ENCODE measurements at places on chromosomes 1 and 21.

DNA sequence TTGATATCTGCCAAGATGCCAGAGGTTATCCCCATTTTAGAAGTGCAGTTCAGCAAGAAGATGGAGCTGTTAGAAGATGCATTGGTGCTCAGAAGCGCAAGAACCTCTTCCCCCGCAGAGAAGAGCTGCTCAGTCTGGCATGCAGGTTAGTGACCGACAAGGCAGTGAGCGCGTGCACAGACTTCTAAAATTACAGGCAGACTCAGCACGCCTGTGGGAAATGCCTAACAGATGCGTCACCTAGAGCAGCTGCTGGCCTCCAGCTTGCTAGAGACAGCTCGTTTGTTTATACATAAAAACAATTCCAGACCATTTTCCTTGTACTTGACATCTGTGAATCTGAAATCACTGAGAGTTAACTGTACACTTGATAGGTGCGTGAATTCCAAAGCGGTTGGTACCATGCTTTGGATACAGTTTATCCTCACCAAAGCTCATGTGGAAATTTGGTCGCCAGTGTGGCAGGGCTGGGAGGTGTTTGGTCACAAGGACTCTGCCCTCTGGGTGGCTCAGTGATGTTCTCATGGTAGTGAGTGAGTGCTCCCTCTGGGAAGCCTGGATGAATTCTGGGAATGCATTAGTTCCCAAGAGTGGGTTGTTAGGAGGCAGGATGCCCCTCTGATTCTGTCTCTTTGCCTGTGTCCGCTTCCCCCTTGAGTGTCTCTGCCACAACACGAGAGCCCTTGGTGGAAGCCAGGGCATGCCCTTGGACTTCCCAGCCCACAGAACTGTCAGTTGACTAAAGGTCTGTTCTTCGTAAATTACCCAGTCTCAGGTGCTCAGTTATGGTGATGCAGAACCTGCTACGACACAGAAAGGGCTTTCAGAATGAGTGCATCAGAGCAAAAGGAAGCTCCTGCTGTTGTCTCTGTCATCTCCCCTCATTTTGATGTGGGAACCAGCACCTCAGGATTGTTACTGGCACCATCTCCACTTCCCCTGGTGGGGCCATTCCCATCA, 24.4 kb downstream of the SNAP47 start:
- DNase-seq = no peak

- no peak for DNase-seq
Observed at GRCh38 chr1:197798492-197798891, 23.2 kb upstream of the DENND1B start.

DNA sequence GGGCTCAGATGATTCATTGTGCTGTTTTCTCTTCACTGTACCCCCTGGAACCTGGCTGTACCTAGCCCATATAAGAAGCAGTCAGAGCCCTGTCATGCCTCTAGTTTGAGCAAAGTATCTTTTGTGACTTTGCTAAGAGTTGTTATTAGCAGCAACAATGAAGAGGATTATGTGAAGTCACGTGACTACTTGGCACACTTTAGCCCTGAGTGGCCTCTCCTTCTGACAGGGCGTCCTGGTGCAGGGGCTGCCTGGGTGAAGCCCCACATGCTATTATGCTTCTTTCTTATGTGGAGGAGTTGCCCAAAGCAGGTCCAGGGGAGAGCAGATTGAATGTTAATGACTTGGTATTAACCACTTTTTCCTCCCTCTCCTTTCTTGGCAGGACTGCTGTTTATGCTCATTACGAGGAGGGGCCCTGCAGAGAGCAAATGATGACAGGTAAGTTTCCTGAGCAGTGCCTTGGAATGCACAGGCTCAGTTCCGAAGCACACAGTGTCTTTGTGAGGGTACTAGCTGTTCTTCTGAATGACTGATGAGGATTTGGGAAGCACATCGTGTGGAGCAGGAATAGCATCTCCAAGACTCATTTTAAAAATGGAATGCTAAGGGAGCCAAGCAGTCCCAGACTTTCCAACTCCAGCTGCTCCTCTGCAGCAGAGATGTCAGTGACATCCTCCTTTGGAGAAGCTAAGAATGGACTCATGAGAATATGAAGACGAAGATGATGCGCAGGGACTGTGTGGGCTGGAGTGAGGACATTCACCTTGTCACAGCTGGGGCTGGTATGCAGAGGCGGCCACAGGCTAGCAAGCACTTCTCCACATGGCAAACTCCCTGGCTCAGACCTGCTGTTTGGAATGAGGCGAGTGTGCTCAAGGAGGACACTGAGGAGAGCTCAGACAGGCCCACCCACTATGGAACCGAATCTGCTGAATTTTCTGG, 15.2 kb upstream of the ST3GAL3 start:
- no peak for DNase-seq

GRCh38 chr1:168911370-168911769, 182.4 kb upstream of the DPT start:
- DNase-seq = no peak

- no peak for DNase-seq
Observed at GRCh38 chr1:218660678-218661053, 315.5 kb downstream of the TGFB2 start.

- DNase-seq = no peak
Observed at GRCh38 chr1:82775406-82776000, 974.8 kb downstream of the ADGRL2 start.

- DNase-seq = peak; percentile 62
Observed at GRCh38 chr1:8476006-8476405, 158.1 kb downstream of the SLC45A1 start.

DNA sequence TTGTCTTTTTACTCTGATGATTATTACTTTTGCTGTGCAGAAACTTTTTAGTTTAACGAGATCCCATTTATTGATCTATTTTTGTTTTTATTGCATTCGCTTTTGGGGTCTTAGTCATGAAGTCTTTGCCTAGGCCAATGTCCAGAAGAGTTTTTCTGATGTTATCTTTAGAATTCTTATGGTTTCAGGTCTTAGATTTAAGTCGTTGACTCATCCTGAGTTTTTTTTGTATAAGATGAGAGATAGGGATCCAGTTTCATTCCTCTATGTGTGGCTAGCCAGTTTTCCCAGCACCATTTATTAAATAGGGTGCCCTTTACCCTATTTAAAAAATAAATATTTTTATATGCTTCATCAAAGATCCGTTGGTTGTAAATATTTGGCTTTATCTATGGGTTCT, 13.2 kb downstream of the MAN1C1 start:
- DNase-seq = no peak

DNA sequence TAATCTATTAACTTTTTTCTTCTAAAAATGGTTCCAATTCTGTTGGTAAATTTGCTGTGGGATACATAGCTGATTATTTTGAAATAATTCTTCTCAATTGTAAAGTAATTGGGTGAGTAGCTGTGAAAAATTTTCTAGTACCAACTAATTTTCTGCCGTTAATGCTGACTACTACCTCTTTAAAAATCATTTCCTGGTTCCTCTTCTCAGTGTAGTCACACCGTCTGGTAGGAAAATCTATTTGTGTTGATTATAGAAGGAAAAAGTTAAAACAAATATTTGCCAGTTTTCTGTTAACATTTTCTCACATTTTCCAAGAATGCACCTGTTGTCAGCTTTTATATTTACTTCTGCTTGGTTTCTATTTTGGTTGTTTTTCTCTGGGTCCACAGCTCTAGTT, 82.0 kb downstream of the MAP3K21 start:
- no peak for DNase-seq

DNA sequence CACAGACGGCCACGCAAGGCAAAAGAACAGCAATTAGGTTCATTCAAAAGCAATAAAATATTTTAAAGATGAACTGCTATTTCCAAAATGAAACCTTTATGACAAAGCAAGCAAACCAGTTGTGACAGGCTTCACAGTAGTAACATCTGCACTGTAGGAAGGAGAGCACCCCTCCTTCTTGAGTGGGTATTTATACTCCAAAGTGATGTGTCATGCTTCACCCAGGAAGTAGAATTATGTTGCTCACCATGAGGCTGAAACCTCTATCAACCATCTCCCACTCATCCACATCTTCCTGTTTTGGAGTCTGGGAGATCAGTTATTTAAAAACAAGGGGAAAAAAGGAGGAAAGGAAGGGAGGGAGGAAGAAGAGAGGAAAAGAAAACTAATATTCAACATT, 885 bp downstream of the OR2T10 start:
- peak; percentile 56 for DNase-seq

DNA sequence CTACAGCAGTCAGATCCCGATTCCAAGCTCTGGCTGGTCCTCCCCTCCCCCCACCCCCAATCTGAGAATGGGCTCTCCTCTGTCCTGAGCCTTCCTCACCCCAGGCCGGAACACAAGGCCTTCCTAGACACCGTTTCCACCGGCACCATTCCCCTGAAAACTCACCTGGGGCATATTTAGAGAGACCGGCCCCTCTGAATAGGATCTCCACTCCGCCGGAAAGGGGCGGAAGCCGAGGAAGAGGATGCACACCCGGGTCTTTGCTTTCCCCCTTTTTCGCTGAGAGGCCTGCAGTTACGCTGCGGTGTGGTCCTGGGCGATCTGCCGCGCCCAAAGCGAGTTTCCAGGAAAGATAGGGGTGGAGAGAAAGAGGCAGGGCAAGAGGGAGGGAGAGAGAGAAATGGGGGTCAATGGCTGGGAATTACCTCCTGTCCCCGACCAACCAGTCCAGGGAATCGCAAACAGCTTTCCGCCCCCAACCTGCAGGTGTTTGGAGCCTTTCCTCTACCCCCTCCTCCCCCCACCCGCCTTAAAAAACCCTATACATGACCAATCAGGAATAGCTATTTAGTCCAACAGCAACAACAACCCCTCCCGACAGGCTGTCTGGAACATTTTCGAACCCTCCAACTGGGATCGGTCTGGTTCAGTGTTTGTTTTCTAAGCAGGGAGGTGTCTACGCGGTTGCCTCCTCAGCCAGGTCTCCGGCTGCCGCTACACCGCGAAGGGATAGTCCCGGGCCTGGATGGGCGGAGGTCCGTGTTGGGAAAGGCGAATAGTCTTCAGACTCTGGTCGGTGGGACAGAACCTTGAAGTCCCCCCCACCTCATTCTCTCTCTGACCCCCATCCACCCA, 2.8 kb downstream of the TAL1 start:
- DNase-seq = no peak

GRCh38 chr1:21639594-21640041, 29.5 kb downstream of the RAP1GAP start:
- no peak for DNase-seq

- DNase-seq = no peak
Observed at GRCh38 chr21:26013970-26014369, 156.6 kb downstream of the APP start.

GRCh38 chr21:37866027-37866426, 50.2 kb downstream of the KCNJ6 start:
- DNase-seq = peak; percentile 92

GRCh38 chr21:36584980-36585940, 105.3 kb upstream of the CLDN14 start:
- no peak for DNase-seq

DNA sequence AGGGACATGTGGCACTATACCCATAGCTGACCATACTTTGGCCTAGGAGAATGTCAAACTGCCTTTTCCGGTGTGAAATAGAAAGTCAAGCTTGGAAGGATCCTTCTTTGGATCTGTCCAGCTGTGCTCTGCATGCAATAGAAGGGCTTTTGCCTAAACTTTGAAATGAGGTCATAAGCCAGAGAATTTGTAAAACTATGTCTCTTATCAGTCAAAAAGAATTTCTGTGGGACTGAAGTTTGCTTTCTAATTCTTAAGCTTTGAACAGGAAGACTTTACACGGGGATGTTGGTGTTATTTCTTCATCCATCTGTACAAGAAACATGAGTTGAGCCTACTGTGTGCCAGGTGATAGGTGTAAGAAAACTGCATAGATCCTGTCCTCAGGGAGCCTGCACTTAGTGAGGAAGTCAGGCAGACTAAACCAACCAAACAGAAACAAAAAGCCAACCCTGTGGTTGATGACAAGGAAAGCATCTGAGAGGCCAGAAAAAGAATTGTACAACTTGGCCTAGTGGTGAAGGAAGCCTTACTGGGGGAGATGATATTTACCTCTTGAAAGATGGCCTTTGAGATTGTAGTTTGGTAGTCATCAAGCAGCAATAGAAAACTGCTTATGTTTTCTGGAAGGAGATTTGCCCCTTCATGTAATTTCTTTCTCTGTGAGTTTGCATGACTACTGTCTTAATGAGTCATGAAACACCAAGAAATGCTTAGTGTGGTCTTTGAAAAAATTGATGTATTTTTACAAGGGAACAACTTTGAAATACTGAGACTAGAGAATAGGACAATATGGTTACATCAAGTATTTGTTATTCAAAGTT, 24.8 kb downstream of the TGFB2 start:
- no peak for DNase-seq

GRCh38 chr21:44723177-44724131, 12.1 kb upstream of the TSPEAR start:
- DNase-seq = no peak

DNA sequence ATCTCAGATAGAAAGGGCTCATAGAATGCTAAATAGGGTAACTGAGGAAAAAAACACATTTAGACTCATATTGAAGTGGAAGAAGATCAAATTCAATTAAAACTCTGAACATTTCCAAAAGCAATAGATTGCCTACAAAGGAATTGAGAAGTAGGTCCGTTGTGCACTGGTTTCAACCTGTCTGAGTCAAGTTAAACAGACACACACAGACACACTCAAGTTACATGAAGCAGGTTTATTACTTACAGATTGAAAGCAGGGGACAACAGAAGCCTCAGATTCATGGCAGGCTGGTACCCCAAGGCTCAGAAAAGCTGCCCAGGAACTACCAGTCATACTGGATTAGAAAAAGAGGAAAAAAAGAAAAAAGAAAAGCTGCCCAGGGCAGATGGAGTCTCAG, 20.7 kb upstream of the S100A2 start:
- no peak for DNase-seq

DNA sequence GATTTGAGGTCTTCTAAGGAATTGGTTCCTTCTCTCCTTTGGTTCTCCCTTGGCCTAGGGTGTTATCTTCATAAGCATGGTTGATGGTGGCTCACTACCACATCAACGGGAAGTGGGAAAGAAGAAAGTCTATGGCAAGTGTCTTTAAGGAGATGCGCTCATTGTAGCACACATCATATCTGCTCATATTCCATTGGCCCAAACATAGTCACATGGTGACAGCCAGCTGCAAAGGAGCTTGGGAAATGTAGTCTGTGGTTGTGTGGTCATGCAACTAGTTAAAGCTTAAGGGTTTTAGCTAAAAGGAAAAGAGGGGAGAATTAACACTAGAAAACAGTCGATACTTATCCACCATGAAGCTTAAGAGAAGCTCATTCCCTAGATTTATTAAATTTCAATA, 11.4 kb upstream of the MRPS6 start:
- DNase-seq = no peak

DNA sequence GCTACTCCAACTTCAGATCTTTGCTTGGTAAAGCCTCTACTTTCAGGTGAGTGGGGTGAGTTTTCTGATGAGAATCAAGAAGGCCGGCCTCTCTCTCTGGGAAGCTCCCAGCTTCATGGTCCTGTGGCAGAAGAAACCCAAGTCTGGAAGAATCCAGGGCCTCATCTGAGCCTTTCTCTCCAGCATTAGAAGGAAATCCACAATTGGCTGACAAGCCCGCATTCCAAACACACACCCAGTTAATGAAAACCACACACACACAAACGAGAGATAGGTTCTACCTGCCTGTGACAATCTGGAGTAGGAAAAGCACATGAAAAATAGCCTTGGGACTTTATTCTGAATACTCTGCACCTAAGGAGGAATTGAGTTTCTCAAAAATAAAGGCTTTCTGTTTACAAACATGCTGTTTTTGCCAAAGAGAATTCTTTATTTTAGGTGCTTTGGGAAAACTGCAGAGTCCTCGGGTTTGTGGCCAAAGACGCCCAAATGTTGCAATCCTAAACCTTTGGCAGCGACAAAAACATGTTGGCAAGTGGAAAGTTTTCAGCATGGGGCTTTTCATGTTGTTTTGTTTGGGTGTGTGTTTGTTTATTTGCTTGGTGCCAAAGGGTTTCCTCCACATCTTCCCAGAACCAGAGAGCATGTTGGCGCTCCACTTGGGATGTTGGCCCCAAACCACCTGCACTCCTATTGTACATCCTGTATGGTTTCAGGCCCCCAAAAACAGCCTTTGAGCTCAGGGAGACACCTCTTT, 216.2 kb downstream of the SETD4 start:
- DNase-seq = no peak

All from inflammatory macrophage treated with lipopolysaccharide for 1 hour (primary cell).